ENCODE measurements at places on chromosomes 12 and 14. TPM values are rescaled to one million over a fixed set of nuclear protein-coding genes. Genes with fewer than 3 reads are reported as not detected.

The MANSC1 gene
- total RNA-seq, result 8.5 TPM

GRCh38 chr12:97109441-97109840, 202.4 kb downstream of the NEDD1 start:
- DNase-seq, result no peak

The STRAP gene
- total RNA-seq, result 92.0 TPM

The KRT77 gene
- not detected for total RNA-seq

Data from RPMI7951 (cell line).